Stimulated activated CD8-positive, alpha-beta memory T cell treated with anti-CD3 and anti-CD28 coated beads, Interleukin-12 subunit alpha, Interleukin-12 subunit beta, amount 100 ng/mL, for 1 hour (primary cell): ENCODE measurements at places on chromosomes 4 and X.
A peak's percentile ranks its signal among the peaks of the same experiment; 100 is the strongest.

DNA sequence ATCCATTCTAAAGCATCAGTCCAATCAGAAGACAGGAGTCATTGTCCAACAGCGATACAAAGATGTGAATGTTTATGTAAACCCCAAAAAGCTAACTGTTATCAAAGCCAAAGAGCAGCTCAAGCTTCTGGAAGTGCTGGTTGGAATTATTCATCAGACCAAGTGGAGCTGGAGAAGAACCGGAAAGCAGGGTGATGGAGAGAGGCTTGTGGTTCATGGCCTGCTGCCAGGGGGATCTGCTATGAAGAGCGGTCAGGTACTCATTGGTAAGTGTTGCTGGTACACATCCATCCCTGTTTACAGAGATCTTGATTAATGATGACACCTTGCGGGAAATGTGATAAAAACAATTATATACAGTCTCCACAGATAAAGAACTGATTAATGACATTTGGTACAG, 11.0 kb downstream of the INTU start:
- no peak for DNase-seq

- DNase-seq: no peak
Measured at GRCh38 chr4:150541681-150542080, 40.3 kb upstream of the MAB21L2 start.

DNA sequence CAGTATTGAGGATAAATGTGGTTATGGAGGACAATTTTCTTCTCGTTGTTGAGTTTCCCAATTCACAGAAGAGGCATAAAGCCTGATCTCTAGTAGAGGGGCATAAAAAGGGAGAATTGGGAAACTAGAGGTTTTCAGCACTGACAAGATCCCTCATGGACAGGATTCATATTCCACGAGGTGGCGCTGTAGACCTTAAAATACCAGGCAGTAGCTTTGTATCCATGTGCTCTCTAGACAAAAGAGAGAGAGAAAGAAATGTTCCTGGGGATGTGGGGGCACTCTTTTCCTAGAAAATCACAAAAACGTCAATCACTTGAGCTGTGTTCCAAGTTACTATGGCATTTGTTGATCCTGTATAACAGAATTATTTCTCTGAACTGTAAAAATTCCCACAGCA, 128.3 kb downstream of the MAGEE1 start:
- DNase-seq: no peak

- DNase-seq: no peak
Measured at GRCh38 chrX:125205133-125205917, 114.3 kb upstream of the TEX13C start.

DNA sequence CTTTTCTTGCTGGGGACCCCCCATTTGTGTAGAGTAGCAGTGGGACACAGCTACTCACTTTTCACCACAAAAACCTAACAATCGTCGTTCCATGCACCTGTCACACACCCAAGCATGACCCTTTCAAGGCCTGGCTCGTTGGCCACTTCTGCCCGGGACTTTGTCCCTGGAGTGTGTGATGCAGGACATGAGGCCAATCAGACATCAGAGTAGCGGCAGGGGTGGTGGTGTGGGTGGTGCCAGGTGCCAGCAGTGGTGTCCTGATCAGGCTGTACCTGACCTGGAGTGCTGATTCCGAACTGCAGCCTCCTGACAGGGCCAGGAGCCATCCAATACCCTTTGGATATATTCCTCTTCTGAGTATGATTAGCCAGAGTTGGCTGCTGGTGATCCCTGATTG, 23.1 kb upstream of the PROM1 start:
- DNase-seq: no peak

DNA sequence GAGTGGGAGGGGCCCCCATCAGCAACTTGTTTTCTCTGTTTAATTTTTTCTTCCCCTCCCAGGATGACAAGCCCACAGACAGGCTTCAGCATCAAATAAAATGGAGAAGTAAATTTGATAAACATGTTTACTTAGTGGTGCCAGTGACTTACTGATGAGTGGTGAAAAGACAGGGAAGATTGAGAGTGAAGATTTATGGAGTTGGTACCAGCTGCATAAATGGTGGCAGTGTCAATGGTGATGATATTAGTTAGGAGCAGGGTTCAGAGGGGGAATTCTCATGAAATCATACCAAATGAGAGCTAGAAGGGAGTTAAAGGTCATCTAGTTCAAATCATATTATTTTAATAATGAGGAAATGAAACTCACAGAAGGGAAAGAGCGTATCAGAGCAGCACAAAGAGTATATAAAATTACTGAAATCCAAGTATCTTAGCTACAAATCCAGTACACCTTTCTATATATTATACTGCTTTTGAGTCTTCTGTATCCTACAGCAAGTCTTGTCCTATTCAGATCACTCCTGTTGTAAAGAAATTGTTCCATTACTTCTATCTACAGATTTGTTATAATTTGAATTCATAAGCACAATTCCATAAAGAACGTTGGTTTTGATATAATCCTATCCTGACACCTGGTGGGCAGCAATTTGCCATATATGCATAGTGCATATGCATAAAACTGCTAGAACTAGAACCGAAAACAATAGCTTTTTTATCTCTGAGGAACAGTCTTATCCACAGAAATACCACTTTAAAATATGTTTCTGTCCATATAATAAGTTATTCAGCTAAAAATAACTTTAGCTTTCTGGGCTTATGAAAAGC, 5.0 kb downstream of the P2RY10 start:
- DNase-seq: no peak

DNA sequence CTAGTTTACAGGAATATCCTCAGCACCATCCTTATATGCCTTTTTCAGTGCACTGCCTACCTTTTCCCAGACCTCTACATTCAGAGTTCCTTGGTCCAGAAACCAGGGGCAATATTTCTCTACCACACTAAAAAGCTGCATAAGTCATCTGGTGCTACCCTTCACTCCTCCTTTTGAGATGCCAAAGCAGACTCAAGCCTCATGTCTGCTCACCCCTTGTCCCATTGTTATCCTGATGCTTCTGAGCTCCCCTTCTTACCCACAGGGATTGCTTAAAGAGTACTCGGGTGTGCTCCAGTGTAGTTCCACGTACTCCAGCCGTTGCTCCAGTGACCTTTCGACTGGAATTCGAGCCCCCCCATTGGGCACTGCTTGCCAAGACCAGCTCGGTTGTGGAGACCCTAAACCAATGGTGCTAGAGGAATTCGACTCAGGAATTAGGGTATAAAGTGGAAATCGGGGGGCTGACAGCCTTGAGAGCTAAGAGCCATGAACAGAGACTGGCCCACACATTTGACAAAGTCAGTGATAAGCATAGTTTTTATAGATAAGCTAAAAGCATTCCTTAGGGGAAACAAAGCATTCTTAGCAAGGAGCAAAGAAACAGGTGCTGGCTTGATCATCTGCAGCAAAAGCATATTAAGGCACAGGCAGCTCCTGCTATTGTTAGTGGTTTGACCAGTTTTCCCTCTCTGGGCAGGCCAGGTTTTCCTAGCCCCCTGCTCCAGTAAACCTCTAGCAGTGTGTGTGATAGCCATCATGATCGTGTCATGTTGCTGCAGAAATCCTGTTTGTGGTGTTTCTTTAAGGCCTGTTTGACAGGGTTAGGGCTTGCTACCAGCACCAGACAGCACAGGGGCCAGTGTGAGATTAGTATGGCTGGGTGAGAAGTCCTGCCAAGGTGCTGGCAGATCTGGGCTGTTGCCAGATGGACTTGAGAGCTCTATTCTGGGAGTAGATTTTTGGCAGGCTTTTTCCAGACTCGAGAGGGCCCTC, 57.5 kb upstream of the WDR1 start:
- DNase-seq: no peak

- no peak for DNase-seq
Measured at GRCh38 chrX:57227691-57228090, 58.8 kb upstream of the FAAH2 start.

DNA sequence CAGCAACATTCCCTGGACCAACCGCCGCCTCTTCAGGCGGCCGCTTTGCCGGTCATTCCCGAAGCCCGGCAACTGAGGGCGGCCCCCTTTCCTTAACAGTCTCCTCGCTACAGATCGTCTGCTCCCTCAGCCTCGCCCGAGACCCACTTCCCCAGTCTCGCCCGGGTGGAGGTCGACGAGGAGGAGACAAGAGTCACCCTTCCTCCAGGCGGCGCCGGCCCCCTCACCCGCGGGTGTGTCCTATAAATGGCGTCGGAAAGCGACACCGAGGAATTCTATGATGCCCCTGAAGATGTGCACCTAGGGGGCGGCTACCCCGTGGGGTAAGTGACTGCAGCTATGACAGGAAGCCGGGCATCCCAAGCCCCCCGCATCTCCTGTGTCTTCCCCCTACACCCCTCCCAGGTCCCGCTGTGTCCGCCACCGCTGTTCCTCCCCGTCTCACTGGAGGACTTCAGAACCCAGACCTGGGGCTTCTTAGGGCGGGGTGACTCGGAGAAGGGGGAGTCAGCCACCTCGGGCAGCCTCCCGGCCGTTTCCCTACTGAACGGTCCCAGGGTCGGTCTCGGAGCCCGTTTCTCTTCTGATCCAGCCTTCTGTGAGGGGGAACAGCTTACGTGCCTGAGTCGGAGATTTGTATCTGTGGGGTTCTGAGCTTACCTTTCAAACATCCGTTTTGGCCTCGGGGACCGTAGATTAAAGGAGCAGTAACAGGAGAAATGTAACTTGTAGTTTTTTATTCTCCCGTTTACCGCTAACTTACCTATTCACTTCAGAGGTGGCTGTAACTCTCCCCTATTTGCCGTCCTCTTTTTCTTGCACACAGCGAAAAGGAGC, 570 bp downstream of the WDR44 start:
- peak; percentile 27 for DNase-seq

GRCh38 chr4:2809610-2810180, 16.8 kb downstream of the SH3BP2 start:
- no peak for DNase-seq

- DNase-seq: no peak
Measured at GRCh38 chr4:163548481-163549243, 54.2 kb downstream of the TMA16 start.

DNA sequence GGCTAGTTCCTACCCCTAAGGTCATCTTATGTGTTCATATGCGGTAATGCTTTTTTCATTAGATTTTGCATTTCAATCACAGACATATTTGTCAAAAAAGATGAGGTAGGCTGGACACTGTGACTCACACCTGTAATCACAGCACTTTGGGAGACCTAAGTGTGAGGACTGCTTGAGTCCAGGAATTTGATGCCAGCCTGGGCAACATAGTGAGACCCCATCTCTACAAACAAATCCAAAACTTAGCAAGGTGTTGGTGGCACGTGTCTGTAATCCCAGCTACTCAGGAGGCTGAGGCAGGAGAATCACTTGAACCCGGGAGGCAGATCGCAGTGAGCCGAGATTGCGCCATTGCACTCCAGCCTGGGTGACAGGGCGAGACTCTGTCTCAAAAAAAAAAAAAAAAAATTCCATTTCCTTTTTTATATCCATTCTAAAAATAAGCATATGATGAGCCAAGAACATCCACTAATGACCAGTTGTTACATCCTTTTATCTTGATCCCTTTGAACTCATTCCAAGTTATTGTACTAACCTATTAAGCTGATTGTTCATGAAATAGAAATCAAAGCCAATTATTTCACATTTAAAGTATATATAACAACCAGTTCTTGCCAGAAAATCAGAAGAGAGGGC, 23.4 kb downstream of the PGAM4 start:
- DNase-seq: no peak

DNA sequence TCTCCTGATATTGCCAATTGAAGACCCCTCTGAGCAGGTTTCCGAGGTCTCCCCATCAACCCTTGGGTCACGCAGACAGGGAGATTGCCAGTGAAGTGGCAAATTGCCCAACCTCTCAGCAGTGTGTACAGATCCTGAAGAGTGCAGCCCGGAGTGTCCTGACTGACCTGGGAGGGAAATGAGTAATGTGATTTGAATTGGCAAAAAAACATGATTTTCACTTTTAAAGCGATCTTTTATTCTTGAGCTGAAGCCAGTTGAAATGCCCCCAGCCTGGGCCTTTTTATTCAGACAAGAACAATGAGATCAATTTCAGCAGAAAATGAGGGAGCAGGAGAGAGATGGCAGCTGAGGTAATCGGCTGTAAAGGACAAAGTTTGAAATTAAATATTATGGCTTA, 401.8 kb downstream of the RAPGEF2 start:
- DNase-seq: no peak

- DNase-seq: no peak
Measured at GRCh38 chr4:158462611-158463010, 59.1 kb upstream of the RXFP1 start.

DNA sequence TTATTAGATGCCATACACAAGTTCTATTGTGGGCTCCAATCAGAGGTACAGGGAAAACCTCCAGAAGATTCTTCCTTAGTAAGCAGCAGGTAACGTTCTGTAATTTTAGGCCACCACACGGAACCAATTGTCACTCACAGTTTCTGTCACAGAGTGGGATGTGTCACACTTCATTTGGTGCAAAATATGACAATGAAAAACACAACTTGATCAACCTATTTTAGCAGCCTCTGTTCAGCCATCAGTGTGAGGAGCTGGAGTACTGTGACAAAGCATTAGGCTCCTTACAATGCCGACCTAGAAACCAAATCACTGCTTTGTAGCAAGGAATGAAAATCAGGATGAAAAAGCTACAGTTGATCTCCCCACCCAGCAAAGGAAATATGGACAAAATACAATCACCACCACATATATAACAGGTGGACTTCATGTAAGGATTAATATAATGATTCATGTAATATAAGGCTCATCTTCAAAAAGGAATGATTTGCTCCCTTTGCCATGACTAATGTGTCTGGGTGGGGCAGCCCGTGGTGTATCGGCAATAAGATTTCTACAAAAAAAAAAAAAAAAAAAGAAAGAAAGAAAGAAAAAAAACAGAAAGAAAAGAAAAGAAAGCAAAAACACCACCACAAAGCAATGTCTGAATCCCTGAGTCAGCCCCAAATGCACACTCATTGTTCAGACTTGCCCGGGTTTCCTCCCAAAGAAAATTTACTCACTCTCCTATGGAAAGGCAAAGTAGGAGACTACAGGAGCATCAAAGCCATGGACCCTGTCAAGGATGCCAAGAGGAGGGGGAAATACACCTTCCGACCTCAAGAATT, 36.0 kb downstream of the SLC9A7 start:
- DNase-seq: no peak

DNA sequence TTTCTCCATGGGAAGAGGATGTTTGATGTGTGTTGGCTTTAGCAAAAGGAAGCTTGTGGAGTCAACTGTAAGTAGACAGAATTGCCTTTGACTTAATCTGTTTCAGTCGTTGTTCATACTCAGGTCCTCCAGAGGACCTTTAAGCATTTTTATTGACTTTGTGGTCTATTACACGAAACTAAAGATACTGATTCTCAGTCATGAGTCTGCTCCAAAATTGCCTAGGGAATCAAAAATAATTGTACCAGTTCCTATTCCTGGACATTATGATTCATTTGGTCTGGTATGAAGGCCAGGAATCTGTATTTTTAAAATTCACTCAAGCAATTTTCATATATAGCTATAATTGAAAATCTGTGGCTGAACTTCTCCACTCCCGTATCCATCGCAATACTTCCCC, 38.6 kb downstream of the AR start:
- no peak for DNase-seq

- no peak for DNase-seq
Measured at GRCh38 chrX:110108381-110108821, 105.5 kb downstream of the TMEM164 start.

GRCh38 chrX:134513091-134513490, 53.1 kb downstream of the HPRT1 start:
- no peak for DNase-seq

- no peak for DNase-seq
Measured at GRCh38 chr4:8308144-8308543, 38.6 kb downstream of the HTRA3 start.
